Activated CD4-positive, alpha-beta T cell treated with anti-CD3 and anti-CD28 coated beads for 4 hours (primary cell): ENCODE measurements at places on chromosomes 11 and 22.

GRCh38 chr22:19174106-19175025 is 4.2 kb downstream of the SLC25A1 start:
- no peak for DNase-seq

DNA sequence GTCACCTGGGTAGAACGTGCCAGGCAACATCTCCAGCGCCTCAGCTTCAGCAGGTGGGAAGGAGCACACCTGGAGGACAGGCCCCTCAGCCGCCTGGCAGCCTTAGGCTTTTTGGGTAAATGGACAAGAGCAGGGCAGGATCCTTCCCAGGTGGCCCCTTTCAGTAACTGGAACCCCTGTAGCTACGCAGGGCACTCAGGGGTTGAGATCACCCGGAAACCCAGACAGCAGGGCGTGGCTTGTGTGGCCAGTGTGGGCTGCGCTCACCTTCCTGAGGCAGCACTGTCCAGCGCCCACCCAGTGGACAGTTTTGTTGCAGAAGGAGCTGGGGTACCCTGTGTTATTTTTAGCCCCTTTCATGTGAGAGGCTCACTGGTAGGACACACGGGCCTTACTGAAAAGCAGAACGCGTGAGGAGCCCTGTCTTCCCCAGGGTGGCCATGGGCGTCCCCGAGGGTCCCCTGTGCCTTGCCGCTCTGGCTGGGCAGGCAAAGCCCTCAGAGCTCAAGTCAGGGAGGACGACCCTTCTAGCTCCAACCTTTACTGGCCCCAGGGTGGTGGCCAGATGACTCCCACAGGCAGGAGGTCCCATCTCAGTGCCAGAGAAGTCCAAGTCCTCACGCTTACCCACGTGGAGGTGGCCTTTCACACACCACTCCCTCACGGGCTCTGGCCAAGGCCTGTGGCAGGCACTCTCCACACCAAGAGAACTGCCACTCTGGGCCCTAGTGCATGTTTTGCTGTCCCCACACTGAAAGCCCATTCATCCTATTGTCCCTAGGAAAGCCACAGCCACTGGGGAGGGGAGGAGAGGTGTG is 75.8 kb downstream of the CTTN start:
- DNase-seq = no peak

DNA sequence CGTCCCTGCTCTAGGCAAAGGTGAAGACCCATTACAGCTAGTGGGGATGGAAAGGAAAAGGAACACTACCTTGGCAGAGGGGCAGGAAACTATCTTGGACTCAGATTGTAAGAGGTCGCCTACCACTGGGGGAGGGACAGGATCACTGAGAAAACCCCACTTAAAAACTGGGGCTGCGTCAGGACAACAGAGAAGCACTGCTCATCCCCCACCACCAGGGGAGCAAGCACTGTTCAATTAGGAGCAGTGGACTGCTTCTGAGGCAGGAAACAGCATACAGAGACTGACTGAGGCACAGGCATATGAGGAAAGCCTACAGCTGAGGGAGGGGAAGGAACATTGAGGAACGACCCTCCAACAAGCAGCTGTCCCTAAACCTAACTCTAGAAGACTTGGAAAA is 20.8 kb upstream of the DLAT start:
- DNase-seq = no peak

GRCh38 chr11:113261709-113262475 is 52.5 kb upstream of the TTC12 start:
- no peak for DNase-seq

DNA sequence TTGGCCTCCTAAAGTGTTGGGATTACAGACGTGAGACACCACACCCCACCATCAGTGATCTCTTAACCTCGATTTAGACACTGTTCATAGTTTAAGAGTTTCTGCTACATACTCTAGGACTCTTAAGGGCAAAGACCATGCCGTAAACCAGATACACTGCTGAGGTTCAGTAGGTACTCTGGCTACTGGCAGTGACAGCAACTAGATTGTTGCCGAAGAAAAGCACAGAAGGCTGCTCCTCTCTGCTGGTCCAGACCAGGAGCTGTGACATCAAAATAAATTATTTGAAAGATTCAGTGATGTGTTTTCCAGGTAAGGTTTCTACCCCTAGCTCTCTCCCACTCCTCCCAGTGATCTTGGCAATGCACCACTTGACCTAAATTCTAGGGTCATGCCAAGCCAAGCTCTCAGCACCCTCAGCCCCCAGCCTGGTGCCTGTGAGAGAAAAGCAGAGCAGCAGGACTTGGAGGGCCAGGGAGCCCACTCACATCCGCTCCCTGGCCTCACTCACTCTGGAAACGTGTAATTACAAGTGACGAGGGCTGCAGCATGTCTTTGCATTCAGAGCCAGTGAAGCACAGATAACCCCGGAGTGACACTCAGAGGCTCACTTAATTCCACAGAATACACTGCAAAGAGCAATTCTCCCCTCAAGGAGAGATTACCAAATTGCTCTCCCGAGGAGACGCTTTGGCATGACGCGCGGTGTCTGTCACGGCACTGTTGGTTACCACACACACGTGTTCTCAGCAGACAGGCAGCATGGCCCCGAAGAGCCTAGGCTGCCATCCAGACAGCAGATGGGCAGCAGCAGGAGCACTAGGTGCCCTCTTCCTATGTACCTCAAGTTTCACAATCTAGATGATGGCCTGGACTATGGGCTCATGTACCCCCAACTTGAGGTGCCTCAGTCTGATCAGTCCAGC is 96.9 kb upstream of the PITPNB start:
- no peak for DNase-seq

DNA sequence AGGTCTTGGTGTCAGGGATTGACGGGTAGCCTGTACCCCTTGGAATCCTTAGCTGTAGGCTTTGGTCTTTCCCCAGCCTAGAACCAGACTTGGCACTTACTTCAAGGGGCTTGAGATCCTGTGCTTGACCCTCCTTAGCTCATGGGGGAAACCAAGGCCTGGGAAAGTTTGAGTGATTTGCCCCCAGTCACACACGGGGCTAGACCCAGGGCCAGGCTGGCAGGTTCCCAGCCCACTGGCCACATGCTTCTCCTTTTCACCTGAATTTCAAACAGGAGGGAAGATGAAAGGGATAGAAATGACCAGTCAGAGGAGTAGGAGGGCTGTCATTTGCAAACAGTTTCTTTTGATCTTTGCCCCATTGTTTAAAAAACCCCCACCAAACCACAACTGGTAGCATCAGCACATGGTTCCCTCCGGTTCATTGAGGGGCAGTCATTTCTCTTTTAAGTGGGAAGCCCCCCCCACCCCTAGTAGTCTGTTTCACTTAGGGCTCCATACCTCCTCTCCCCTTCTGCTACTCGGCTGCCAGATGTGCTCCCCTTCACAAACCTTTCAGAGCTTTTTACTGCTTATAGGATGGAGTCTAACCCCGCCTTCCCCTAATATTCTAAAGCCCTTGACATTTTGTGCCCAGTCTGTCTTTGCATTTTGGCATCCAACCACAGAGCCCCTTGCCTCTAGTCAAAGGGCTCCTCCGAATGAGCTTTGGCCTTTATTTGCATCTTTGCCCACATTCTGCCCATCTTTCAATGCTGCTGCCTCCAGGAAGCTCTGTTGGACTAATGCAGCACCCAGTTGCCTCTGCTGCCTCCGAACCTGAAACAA is 37.6 kb downstream of the ZNRF3 start:
- DNase-seq = no peak

- DNase-seq = no peak
Observed at GRCh38 chr22:38165922-38166593, 15.6 kb downstream of the PLA2G6 start.

- no peak for DNase-seq
Observed at GRCh38 chr11:120385110-120385509, 48.9 kb downstream of the ARHGEF12 start.

DNA sequence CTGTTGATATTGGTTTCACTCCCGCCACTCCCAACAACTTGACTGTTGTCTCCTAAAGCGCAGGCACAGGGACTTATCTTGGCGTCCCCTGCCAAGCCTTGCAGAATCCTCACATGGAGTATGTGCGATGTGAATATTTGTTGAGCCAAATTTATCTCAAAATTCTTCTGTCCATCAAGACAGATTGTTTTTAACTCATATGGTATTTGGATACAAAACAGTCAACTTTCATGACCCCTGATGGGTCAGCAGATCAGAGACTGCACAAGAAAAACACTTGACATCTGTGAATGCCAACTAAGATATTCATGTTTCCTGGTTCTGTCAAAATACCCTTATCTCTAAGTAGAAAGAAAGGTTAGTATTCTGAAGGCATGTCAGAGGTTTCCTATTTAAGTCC is 221.7 kb upstream of the BLID start:
- no peak for DNase-seq

- no peak for DNase-seq
Observed at GRCh38 chr22:19873138-19873959, 18.7 kb upstream of the GNB1L start.

GRCh38 chr11:22728600-22729389 is 62.4 kb downstream of the GAS2 start:
- no peak for DNase-seq

GRCh38 chr11:101291279-101291678 is 161.7 kb upstream of the PGR start:
- DNase-seq = no peak

DNA sequence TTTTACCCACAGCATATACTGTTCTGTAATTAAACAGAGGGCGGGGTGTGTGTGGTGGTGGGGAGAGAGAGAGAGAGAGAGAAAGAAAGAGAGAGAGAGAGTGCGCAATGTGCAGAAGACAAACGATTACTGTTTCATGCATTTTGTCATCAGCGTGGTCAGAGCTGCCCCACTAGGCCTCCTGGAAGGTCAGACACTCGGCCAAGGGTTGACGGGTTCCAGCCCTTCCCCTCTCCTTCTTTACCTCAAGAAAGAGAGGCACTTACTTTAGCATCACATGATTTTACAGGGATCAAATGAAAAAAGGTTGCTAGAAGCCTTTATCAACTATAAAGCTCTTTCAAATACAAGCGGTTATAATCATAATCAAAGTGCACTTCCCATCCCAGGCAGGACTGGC is 269.2 kb upstream of the SORL1-AS1 start:
- DNase-seq = no peak

GRCh38 chr22:39724390-39724789 is 153.8 kb downstream of the CACNA1I start:
- DNase-seq = no peak

GRCh38 chr11:105719073-105719822 is 109.4 kb downstream of the GRIA4 start:
- no peak for DNase-seq

DNA sequence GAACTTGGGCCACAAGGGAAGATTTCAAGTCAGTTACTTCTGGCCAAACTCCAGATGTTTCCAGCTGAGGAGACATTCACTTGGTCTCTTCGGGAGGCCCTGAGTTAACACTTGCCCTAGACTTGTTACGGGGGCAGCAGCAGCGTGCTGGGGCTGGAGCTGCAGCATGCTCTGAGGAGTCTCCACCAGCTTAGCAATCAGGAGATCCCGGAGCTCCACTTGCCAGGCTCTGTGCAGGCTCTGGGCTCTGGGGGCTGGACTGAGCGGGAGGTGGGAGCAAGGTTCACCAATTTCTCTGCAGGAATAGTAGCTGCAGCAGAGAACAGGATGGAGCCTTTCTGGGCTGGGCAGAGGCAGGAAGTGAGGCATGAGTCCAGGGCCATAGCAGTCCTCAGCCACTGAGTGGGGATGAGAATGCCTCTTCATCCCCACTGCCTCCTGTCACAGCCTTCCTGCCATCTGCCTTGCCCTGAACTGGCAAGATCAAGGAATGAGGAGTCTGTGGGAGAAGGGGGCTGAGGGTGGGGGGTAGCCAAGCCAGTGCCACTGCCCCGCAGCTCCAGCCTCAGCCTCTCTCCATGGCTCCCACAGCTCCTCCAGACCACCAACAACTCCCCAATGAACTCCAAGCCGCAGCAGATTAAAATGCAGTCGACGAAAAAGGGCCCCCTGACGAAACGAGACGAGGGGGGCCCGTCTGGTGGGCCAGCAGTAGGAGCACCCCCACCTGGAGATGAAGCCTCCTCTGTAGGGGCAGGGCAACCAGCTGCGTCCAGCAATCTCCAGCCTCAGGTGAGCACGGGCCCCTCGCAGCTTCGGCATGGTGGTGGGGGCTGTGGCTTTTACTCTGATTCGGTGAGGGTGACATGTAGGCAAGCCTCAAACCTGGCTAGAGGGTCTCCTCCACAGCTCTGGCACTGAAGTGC is 23.4 kb downstream of the GTPBP1 start:
- no peak for DNase-seq

GRCh38 chr22:40654522-40655167 is 18.1 kb upstream of the MRTFA start:
- no peak for DNase-seq

DNA sequence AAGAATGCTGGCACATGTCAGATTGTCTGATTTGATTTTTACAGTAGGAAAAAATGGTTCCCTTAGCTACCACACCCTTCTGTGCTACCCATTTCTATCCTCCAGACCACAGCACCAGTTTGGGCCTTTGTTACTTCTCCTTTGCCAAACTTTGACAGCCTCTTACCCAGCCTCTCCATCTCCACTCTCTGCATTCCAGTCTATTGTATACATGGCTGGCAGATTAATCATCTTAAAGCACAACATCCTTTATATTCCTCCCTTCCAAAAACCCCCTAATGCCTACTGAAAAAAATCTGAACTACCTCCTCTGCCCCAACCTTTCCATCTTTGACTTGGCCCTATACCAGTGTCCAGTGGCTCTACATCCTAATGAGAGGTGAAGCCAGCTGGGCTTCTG is 10.8 kb upstream of the PANX1 start:
- no peak for DNase-seq

- no peak for DNase-seq
Observed at GRCh38 chr11:48207881-48208280, 8.7 kb upstream of the OR4B1 start.

- no peak for DNase-seq
Observed at GRCh38 chr11:100619484-100619883, 67.6 kb upstream of the ARHGAP42 start.

GRCh38 chr11:65817312-65817834 is 16.4 kb upstream of the SNX32 start:
- no peak for DNase-seq

- DNase-seq = no peak
Observed at GRCh38 chr11:5531053-5531831, 14.7 kb upstream of the UBQLNL start.

- DNase-seq = no peak
Observed at GRCh38 chr22:23246982-23247766, 66.9 kb downstream of the BCR start.

- DNase-seq = no peak
Observed at GRCh38 chr11:11421509-11421908, 68.5 kb upstream of the CSNK2A3 start.

DNA sequence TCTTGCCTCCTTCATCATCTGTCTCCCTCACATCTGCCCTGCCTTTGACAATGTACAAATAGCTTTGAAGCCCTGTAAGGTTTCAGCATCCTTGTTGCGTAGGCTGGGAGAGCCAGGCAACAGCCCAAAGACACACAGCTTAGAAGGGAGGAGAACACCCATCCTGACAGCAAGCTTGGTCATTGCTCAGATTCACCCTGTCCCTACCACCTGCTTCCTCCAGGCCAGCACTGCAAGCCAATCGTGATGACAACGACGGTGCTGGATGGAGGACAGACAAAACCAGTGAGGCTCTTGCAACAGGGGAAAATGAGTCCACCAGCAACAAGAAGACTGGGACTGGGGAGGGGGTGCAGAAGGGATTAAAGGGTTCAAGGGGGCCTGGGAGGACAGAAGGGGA is 32.9 kb upstream of the CD5 start:
- DNase-seq = no peak
